ENCODE measurements at places on chromosomes 2 and 18.
A peak's percentile ranks its signal among the peaks of the same experiment; 100 is the strongest.

GRCh38 chr2:233481368-233482142, 85.0 kb downstream of the USP40 start:
- DNase-seq, result no peak

- DNase-seq, result no peak
Observed at GRCh38 chr2:39476524-39476923, 39.4 kb upstream of the MAP4K3 start.

- no peak for DNase-seq
Observed at GRCh38 chr18:8984131-8984721, 118.3 kb upstream of the NDUFV2 start.

DNA sequence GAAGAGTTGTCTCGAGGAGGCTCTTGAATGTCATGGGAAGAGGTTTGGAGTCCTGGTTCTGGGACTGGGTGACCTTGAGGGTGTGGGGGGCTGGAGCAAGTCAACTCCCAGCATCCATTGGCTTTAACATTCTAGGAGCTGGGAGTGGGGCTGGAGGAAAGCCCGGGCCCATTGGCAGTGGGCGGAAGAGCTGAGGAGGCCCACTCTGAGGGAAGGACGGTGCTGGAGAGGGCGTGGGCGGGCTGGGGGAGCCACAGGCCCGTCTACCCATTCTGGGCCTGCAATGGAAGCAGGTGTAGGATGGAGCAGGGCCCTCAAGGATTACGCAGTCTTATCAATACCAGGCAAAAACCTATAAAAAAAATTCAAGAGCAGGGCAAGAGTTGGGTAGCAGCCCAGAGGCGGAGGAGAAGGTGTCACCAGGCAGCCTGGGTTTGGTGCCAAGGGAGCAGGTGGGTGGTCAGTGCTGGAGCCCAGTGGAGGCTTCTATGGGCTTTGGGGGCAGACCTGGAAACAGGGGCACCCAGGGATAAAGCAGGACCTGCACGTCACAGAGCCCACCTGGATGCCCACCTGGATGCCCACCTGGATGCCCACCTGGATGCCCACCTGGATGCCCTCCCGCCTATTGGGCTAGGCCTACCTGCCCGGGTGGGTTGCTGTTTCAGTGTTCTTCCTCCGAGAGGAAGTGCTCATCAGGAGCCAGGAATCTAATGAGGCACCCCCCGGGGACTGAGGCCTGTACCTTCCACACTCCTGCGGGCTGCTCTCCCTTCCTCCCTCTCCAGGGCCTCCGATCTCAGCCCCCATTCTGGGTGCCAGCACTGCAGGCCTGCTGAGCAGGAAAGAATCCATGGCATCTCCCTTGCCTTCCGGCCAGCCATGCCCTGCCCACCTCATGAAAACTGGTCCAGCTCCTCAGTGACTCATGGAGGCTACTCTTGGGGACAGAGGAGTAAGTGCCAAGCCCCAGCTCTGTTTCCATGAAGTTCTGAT, 71.3 kb downstream of the CTIF start:
- peak; percentile 35 for DNase-seq

DNA sequence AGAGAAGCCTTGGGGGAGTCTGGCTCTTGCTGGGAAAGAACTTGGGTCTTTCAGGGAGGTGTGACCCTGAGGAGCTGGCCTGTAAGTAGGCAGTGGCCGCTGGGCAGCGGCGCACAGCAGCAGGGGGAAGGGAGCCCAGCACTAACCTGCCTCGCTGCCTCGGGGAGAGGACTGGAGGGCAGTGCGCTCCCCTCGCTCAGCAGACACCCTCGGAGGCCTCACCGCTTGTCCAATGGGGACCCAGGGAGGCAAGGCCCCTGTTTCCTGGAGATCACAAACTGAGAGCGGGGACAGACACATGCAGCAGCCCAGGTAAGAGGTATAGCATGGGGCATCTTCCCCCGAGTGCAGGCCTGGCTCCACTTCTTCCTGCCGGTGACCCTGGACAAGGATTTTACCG, 3.3 kb downstream of the DNMT3A start:
- no peak for DNase-seq

GRCh38 chr2:141038341-141038740, 1092.5 kb downstream of the LRP1B start:
- no peak for DNase-seq

DNA sequence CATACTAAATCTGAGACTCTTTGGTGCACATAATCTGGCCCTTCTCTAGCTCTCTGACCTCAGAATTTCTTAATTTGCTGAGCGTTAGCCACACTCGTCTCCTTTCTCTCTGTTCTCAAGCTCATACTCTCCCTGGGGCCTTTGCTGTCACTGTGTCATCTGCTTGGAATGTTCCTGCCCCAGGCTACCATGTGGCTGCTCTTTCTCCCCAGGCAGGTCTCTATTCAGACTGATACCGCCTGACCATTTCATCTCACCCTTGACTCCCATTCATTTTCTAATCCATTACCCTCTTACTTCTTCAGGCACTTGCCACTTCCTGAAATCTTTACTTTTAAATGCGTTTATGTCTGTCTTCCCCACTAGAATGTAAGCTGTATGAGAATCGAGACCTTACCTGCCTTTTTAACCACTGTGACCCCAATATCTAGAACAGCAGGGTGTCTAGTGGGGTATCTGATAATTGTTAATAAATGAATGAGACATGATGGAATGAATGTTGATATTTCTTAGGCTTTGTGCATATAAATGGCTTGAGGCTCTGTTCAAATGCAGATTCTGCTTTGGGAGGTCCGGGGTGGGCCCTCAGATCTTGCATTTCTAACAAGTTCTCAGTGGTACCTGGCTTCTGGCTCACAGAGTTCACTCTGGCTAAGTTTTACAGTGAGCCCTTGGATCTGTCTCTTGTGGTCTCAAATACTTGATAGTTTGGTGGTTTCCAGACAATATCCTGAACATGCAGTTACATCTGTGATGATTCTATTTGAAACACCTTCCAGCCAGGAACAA, 89.9 kb upstream of the EPC2 start:
- DNase-seq, result no peak

DNA sequence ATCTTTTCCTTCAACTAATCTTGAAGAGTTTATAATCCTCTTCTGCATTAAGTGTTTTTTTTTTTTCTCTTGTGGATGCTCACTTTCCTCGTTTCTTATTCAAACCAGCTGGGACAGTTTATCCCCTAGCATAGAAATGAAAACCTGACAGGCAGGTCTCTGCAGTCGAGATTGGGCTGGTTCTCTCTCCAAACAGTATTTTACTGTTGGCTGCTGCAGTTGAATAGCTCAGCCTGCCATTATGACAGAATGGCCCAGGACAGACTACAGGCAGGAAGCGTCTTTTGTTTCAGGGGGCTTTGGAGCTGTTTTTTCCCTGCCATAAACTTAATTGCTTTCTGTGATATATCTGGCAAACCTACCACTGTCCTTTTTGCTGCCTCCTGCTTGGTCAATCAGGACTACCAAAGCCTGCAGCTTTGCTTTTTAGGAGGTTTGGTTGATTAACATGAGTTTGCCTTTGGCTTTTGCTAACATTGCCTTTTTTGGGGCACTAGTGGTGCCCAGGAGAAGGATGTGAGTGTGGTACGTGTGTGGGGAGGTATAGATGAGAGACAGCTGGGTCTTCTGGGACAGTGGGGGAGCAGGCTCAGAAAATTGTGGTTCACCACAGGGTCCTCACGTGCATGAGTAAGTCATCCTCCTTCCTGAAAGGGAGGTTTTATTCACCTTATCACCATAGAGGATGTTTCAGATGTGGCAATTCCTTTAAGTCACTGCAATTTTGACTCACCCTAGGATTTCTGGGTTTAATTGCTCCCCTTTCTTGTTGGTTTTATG, 128.7 kb downstream of the LYPD6B start:
- no peak for DNase-seq

GRCh38 chr2:217289177-217289906, 429.5 kb upstream of the TNP1 start:
- DNase-seq, result no peak

- DNase-seq, result peak; percentile 75
Observed at GRCh38 chr2:41966431-41966893, 81.4 kb upstream of the PKDCC start.

- no peak for DNase-seq
Observed at GRCh38 chr2:114008720-114009119, 118.8 kb downstream of the ACTR3 start.

- no peak for DNase-seq
Observed at GRCh38 chr2:173962031-173962430, 3.1 kb downstream of the SP3 start.

GRCh38 chr2:205051417-205051816, 506.1 kb downstream of the PARD3B start:
- no peak for DNase-seq

GRCh38 chr2:101387151-101387834, at the start of gene CREG2:
CREG2 (minus strand) TSS chr2:101387503; CDS start chr2:101387457, 46 bp downstream.
- peak; percentile 18 for DNase-seq

DNA sequence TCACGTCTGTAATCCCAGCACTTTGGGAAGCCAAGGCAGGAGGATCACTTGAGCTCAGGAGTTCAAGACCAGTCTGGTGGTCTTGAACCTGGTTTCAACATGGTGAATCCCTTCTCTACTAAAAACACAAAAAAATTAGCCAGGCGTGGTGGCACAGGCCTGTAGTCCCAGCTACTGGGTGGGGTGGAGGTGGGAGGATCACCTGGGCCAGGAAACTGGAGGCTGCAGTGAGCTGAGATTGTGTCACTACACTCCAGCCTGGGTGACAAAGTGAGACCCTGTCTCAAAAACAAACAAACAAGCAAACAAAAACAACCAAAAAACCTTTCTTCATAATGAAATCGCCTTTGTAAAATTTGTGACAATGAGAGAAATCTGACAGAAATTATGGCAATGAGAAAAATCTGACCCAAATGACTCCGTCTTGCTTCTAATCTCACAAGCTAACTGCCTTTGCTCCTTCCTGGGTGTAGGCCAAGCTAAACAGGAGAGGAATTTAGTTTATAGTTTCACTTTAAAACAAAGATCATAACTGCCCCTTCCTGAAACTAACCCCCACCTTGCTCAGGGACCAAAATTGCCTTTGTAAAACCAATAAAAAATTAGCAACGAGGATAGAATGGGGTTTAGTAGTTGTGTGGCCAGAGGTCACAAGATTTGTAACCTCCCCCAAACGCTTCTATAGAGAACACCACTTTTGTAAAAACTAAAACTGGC, 60.7 kb upstream of the KIF5C start:
- no peak for DNase-seq

- no peak for DNase-seq
Observed at GRCh38 chr2:171226461-171226860, 65.8 kb upstream of the TLK1 start.

GRCh38 chr2:3664925-3665324, 6.9 kb downstream of the ALLC start:
- DNase-seq, result no peak

DNA sequence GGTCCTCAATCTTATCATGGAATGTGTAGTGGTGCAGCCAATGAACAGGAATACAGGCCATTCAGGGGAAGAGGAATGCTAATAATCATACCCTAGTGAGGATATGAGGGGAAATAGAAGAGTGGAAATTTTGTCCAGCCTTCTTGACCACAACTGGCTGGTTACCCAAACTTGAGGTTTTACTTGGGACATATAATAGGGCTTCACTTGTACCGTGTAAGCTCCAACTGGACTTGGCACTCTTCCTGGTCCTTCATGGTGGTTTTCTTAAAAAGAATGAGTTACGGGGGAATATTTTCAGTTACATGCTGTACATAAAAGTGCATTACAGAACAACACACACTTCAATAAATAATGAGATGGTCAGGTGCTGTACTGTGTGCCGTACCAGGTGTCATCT, 234.9 kb upstream of the RASGRP3 start:
- no peak for DNase-seq

- DNase-seq, result no peak
Observed at GRCh38 chr2:46390036-46390435, 89.3 kb upstream of the TMEM247 start.

- no peak for DNase-seq
Observed at GRCh38 chr2:99811544-99811943, 321.7 kb upstream of the REV1 start.

GRCh38 chr18:3998698-3999333, 456.3 kb downstream of the DLGAP1 start:
- no peak for DNase-seq

DNA sequence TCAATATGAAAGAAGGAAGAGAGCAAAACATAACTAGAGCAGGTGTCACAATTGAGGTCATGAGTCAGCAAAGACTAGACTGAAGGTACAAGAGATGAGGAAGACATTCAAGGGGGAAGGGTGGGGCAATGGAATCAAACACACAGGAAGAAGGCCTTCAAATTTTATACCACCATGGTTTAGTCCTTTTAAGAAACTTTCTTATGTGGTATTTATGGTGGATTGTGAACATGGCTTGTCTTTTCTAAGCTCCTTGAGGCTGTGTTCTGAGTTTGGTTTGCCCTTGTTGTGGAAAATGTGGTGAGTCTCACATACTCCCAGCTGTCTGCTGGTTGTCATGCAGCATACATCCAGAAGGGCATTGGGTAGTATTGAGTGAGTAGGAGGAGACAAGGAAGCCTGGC, 62.1 kb downstream of the NABP1 start:
- no peak for DNase-seq

GRCh38 chr2:111705239-111705638, 178.8 kb downstream of the ANAPC1 start:
- no peak for DNase-seq

DNA sequence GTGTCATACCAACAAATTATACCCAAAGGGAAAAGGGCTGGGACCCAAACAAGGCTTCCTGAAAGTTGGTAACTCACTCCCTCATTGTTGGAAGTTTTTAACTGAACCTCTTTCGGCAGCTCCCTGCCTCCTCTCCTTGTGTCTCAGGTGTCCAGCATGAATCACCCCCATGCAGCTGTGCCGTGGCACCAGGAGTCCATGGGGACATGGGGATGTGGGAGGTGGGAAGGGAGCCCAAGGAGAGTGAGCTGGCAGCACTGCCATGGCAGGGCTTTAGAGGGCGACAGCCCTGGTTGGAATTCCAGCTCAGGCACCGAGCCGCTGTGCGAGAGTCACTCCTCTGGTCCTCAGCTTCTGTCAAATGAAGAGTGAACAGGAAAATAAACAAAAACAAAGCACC, 12.5 kb upstream of the GYPC start:
- no peak for DNase-seq

DNA sequence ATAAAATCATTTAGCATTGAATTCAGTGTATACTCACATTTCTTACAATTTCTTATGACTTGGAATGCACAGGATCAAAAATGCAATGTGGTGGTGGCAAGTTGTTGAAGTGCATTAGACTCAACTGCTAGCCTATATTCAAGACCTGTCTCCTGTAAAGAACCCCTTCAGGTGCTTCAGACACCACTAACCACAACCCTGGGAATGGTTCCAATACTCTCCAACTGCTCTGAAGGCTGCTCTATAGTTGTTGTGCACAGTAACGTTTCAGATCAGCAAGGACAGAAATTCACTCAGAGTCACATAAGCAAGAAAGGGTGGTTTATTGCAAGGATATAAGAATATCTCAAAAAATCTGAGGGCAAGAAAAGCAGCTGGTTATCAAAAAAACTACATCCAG, 6.5 kb downstream of the GKN1 start:
- no peak for DNase-seq

- DNase-seq, result no peak
Observed at GRCh38 chr2:110832740-110833139, 100.4 kb downstream of the ACOXL start.

- no peak for DNase-seq
Observed at GRCh38 chr2:82478641-82479040, 1980.4 kb downstream of the SUCLG1 start.

GRCh38 chr2:100699131-100699530, 120.8 kb upstream of the NPAS2 start:
- DNase-seq, result no peak

Data from breast epithelium (tissue), 4 donors.